ENCODE measurements at places on chromosomes 7 and 10.

- no peak for DNase-seq
These were observed 19.1 kb upstream of the PVRIG start for GRCh38 chr7:100200693-100201092.

DNA sequence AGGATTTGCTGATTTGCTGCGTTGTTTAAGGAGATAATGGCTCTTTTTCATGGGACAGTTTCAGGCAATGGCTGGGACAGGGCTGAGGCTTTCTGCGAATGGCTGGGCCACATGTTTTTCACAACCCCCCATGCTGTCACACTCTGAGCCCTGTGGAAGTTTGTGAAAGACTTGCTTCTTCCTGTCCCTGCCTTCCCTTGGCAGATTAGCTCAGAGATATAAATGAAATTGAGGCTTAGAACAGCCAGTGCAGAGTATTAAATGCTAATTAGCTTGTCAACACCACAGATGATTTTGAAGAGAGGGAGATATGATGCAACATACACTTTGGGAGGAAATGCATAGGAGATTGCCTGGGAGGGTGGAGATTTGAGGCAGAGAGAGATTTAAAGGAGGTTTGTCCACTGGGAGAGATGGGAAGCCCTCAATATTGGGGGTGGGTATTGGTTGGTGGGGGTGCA, 232.0 kb downstream of the SH2D4B start:
- no peak for DNase-seq

DNA sequence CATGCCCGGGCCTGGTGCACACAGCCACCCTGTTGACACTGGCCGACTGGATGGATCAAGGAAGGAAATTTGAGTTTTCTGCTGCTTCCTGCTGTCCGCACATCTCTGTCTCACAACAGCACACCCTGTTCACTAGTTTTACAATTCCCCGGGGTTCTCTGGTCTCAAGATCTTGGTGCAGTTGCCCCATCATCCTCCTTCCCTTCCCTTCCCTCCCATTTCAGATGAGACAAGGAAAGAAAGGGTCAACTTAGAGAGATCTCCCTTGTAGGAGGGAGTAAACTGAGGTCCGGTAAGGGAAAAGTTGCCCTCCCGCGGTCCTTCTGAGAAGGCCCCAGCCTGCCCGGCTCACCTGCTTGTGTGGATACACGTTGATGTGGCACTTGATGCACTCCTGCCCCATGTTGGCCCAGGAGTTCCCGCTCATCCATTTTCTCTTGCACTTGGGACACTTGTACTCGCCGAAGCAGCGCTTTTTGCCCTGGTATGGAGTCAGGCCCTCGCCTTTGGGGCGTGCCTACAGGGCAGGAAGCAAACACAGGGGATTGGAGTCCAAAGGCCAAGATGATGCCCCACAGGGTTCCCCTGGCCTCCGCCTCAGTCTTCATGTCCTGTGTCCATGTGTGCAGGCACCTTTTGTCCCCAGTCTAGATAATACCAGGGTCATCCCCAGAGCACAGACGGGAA, 46.8 kb downstream of the PPIF start:
- no peak for DNase-seq

DNA sequence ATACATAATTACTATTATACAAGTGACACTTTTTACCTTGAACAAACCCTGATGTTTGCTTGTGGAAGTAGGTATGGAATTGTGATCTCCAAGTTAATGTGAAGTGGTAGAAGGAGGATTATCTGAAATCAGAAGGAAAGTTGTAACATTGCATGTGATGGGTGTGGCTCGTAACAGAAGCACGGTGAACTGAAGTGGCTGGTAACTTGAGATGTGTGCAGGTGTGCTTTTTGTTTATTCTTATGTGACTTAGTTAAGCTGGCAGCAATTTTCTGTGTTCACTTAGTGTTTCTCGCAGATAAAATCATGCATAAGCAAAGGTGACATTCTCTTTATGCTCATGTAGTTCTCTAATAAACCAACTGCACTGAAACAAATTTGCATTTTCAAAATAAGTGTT, 82.3 kb downstream of the ZEB1 start:
- no peak for DNase-seq

- DNase-seq = no peak
These were observed 3.7 kb downstream of the ITPRIP start for GRCh38 chr10:104334561-104334960.

- DNase-seq = no peak
These were observed 44.4 kb upstream of the CD36 start for GRCh38 chr7:80593869-80594586.

GRCh38 chr7:40147371-40148246, 12.8 kb downstream of the SUGCT start:
- DNase-seq = no peak

DNA sequence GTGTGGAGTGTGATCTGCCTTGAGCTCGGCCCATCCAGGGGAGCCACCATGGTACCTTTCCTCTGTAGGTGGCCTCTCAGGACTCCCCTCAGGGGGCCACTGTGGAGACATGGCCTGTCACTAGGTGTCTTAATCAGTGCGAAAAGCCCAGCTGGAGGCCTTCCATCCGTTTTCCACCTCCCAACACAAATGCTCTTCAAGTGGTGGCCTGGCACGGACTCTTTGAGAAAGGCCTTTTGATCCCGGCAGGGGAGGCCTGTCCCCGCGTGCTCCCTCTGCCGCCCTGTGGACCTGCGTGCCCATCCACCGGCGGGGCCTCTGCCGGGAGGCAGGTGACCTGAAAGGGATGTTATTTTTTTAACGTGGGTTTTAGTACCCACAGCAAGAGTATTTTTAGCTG, 149.5 kb downstream of the RGS10 start:
- DNase-seq = no peak

- no peak for DNase-seq
These were observed 8.4 kb downstream of the SFRP5 start for GRCh38 chr10:97763411-97763810.

DNA sequence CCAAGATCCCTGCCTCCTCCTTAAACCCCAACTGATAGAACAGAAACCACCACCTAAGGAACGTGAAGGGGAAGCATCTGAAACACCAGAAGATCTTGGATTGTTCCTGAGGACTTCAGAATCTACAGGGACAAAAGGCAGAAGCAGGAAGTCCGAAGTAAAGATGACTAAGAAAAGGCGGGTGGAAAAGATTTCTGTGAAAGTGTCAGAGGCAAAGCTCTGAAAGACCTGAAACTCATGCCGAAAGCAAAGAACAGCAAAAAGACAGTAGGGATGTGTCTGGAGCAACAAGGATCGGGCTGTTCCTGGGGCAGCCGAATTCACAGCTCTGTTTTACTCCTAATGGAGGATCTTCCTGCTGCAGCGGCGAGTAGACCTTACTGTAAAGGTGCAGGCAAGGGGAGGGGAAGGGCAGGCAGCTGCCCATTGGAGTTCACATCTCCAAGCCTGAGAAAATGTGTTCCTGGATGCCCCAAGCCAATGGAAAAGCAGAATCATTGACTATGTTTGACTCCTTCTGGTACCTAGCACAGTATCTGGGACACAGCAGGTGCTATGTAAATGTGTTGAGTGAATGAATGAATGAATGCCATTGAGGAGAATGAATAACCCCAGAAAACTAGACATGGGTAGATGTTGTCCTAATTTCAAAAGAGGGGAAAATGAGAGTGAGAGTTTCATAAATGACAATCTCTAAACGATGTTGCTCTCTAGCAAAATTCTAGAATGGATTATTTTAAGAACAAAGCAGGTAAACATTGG, 40.4 kb downstream of the PDIA4 start:
- DNase-seq = no peak

- no peak for DNase-seq
These were observed 150.7 kb upstream of the RSU1 start for GRCh38 chr10:16967866-16968415.

DNA sequence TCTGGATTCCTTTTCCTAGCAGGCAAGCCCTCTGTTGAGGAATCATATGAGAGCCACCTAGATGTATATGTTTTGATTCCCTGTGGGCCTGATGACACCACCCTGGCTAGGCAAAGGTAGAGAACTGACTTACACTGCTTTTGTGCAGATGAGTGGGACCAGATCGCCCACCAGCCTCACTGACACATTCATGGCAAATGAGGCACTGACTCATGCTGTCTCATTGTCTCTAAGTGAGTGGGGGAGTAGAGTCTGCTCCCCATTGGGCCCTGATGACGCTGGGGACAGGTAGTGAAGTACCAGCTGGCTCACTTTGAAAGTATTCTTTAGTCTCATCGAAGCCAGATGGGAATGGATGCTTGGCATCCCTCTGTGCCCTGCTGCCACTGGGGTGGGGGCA, 326.3 kb downstream of the ABCA13 start:
- DNase-seq = no peak

- no peak for DNase-seq
These were observed 134.9 kb downstream of the ADRA2A start for GRCh38 chr10:111211706-111212105.

GRCh38 chr7:150898475-150899011, 46.2 kb downstream of the AOC1 start:
- DNase-seq = peak; percentile 78

DNA sequence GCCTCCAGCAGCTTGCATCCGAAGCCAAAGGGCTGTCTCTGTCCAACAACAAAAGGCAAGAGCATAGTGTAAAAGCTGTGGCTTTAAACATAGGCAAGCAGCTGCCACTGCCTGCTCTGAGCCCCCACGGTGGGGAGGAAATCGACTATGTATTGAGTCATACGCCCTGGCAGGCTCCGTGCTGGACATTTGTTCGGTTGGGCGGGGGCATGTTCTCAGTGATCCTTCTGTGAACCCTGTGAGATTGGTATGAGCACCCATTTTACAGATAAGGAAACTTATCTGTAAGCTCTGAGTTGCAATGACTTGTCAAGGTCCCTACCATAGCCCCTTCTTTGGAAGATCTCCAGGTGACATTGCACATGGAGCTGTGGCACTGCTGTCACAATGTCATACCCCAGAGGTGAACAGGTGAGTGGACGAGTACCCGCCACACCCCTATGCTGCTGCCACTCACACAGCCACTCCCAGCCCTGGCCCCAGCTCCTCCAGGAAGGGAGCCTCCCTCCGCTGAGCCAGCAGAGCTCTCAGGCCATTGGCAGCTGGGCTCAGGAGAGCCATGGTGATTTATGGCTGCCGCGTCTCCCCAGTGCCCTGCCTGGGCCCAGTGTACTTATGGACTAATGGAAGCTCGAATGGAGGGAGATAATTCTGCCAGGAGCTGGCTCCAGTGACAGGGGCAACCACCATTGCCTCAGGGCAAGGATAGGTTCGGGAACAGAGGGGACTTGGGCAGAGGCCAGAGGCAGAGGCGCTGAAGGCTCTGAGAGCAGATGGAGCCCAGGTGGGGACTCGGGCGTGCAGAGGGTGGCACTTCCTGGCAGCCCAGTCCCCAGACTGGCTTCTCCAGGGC, 43.7 kb downstream of the UNC5B start:
- DNase-seq = no peak

GRCh38 chr7:135977742-135978066, 545 bp upstream of the MTPN start:
- no peak for DNase-seq

All from activated CD4-positive, alpha-beta T cell treated with anti-CD3 and anti-CD28 coated beads for 24 hours (primary cell).